Activated T-cell treated with anti-CD3 and anti-CD28 coated beads for 4 hours (primary cell): ENCODE measurements at places on chromosomes 12 and 14.

- no peak for DNase-seq
These were observed 184.1 kb downstream of the CCER1 start for GRCh38 chr12:90770861-90771260.

DNA sequence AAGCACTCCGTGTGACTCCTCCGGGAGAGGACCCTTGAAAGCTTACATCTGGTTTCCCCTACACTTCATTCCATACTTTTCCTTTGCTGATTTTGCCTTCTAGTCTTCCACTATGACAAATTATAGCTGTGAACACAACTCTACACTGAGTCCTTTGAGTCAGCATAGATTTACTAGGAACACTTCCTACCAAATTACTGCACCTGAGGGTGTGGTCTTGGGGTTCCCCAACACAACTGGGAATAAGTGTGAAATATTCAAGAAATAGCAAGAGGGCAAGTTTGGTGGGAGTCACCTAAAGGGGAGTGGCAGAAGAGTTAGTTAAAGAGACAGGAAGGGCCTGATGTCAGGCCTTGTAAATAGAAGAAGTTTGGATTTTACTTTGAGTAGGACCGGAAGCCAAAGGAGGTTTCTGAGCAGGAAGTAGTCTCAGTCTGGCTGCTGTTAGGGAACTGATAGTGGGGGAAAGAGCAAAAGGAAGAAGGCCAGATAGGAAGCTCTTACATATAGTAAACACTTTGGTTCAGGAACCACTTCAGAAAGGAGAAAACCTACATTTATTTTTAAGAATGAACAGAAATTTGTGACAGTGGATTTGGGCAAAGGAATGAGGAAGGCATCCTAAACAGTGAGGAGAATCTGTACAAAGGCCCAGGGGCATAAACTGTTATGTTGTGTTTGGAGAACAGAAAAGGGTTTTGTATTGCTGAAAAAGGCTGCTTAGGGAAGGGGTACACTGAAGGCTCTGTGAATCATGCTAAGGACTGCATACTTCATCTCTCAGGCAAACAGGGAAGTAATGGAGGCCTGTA, 14.2 kb downstream of the SEL1L start:
- DNase-seq: no peak

GRCh38 chr12:11228296-11228879, 41.1 kb downstream of the PRB3 start:
- no peak for DNase-seq

GRCh38 chr12:50400638-50401499, at the start of gene LARP4:
LARP4 (plus strand) TSS chr12:50400885; CDS start chr12:50401011, 126 bp downstream.
- peak; percentile 80 for DNase-seq

- no peak for DNase-seq
These were observed 338.3 kb downstream of the DPF3 start for GRCh38 chr14:72555609-72556000.

DNA sequence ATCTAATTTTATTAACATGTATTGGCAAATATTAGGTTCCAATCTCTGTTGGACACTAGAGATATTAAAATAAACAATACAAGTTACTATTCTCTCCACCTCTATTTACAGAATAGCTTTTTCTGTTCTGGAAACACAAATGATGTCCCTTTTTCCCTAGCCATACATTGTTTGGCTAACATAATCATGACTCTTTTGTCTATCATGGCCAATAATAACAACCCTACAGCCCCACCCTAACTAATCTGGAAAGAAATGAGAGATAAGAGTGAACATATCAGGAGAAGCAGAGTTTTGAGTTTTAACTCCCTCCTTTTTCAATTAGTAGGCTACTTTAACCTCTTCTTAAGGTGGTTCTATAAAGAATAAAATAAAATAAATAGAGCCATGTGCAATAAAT, 40.2 kb downstream of the RASSF9 start:
- no peak for DNase-seq

DNA sequence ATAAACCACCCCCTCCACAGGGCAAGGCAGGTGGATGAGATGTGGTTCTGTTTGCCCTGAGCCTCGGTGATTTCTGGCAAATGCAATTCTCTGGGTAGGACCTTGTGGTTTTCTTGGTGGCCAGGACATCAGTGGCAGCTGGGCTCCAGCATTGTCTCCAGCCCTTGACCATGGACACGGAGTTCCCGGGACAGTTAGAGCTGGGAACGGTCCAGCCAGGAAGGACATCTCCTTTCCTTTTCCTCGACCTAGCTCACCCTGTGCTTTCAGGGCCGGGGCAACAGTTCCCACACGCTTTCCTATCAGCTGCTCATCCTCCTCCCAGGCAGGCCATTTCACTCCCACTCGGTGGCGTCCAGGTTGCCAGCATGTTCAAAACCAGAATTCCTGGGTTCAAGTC, 9.2 kb downstream of the SERPINA4 start:
- no peak for DNase-seq

- no peak for DNase-seq
These were observed 682 bp downstream of the KIAA0586 start for GRCh38 chr14:58428118-58428683.

GRCh38 chr12:49111206-49111605, 559 bp upstream of the LMBR1L start:
- DNase-seq: no peak

DNA sequence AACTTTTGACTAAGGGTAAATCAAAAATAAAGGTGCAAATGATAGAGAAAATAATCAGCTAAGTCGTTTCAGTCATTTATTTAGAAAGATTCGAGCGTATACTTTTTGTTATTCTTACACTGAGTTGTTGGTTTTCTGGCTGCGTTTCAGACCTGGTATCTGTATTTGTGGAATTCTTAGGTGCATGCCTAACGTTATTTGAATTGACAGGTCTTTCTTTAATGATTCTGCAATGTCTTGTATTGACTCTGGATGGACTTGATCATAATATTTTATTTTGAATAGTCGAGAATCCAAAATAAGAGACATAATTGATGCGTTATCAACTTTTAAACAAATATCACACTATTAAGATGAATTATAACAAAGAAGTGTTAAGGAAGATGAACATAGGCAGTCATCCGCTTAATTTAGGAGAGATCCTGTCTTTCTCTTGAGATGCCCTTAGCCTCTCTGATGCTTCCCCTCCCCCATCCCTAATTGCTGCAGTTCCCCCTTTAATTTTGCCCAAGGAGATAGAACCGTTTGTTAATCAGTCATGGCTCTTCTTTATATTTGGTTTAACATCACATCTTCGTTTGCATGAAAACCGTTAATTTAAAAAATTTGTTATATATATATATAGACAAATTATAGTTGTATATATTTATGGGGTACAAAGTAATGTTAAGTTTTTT, 1.8 kb downstream of the ALX1 start:
- no peak for DNase-seq

DNA sequence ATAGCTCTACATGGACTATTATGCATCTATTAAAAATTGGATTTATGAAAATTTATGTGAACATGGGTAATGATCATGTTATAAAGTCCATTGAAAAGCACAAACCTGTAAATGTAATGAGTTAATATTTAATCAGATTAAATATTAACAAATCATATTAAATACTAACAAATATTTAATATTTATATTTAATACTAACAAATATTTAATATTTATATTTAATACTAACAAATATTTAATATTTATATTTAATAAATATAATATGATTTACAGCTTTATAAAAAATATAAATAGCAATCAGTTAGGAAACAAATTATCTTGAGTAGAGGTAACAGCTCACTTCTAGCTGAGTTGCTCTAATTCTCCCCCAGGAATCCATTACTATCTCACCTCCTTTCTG, 758.0 kb upstream of the USP15 start:
- no peak for DNase-seq

DNA sequence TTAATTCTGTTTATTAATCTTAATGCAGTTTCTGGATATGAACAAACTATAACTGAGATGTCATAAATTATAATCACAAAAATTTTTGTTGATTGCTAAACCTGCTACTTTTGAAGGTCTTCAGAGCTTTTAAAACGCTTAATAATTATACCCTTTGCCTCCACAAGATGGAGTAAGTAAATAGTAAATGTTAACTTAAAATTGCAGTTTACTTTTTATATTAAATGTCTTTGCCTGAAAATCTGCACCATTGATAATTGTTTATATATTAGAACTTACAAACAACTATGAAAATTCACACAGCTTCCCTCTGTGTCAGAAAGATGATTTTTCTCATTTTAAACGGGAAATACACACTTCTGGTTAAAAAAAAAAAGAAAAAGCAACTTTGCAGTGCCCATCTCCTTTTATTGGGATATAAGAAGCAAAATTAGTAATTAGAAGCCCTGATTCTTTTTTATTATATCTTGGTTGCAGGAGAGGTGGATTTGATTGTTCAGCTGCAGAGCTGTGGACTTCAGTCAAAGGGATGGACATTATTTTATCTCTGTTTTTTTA, 35.6 kb downstream of the SCFD1 start:
- DNase-seq: no peak

- DNase-seq: no peak
These were observed 119.5 kb upstream of the RTL1 start for GRCh38 chr14:101022916-101023435.

- no peak for DNase-seq
These were observed 14.9 kb upstream of the TTC7B start for GRCh38 chr14:90830931-90831701.

GRCh38 chr14:63890553-63890952, 37.7 kb downstream of the SYNE2 start:
- no peak for DNase-seq

DNA sequence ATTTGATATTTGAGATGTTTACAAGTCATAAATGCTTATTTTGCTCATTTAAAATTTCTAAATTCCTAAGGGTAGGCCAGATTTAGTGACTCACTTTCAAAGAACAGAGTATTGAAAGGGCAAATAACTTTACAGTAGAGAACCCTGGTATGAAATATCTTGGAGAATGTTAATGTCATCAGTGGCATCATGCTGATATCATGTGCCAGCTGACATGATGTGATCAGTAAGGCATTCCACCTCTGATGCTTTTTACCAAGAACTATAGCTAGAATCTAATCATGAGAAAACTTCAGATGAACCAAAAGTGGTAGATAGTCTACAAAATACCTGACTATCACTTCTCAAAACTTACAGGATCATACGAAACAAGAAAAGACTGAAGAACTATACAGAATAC, 2.9 kb upstream of the FLRT2 start:
- DNase-seq: no peak

- peak; percentile 58 for DNase-seq
These were observed 4.5 kb downstream of the NOP2 start for GRCh38 chr12:6563448-6564050.
